Natural killer cell (primary cell): ENCODE measurements at places on chromosomes 1 and 21. TPM values are rescaled to one million over a fixed set of nuclear protein-coding genes. Genes with fewer than 3 reads are reported as not detected.

DNA sequence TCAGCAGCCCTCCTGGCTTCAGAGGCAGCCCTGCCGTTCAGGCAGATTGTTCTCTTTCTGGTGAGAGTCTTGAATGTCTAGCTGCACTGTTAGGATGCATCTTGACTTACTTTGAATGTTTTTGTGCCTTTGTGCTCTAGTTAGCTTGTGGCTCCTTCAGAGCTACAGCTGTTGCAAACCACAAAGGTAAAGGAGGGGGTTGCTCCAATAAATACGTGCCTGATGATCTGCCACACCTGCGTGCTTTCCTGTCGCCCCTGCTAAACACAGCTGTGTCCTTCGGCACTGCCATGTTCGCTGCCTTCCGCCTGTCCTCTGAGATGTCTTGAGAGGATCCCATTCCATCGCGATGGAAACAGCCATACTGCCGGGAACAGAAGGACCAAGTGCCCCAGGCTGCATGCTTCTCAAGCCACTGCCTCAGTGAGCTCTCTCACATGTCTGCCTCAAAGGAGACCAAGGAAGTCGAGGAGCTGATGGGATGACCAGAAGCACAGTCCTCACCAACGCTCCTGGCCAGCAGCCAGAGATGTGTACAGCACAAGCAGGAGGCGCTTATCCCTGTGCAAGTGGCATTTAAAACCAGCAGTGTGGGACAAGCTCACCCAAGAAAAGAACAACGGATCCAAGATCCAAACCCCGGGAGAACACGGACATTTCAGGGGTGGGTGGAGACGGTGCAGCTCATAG lies 12.0 kb upstream of the SMIM12 start:
- DNase-seq = no peak

DNA sequence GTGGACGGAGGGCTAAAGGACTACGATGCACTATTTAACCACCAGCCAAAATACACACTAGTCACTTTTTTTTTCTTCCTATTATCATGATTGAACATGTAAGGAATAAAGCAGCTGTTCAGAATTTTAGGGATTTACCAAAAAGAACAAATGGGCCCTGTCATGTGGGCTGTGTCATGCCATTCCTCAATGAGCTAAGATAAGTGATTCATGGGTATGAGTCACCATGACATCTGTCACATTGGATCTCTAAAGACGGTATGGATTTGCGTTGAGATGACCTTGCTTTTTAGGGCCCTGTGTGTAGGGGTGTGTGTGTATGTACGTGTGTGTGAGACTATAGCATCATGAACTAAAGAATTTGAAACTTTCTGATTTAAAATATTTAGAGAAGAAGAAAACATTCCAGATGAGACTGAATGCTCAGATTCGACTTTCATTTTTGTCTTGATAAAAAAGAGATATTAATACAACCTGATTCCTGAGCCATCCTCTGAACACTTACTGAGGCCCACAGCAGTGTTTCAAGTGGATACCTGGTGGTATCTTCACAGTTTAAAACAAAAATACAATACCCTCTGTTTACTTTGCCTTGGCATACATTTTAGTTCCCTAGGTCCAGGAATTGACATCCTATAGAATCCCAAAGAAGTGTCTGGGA lies 246.1 kb upstream of the DUSP10 start:
- DNase-seq = no peak

GRCh38 chr1:48333316-48333715 lies 110.8 kb downstream of the SLC5A9 start:
- DNase-seq = no peak

- no peak for DNase-seq
Observed at GRCh38 chr1:226979115-226979516, 39.0 kb downstream of the COQ8A start.

Gene LCE2A
- total RNA-seq = not detected

Gene RCAN3
- 8.1 TPM for total RNA-seq

DNA sequence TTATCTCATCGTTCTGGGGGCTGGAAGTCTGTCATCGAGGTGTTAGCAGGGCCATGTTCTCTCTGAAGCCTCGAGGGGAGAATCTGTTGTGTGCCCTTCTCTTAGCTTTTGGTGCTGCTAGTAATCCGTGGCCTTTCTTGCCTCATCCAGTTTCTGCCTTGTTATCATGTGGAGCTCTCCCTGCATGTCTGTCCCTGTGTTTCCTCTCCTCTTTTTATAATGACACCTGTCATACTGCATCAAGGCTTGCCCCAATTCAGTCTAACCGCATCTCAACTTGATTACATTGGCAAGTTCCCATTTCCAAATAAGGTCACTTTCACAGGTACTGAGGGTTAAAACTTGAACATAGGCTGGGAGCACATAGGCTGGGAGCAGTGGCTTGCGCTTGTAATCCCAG lies 82.6 kb upstream of the CNIH3 start:
- no peak for DNase-seq

GRCh38 chr21:35528116-35529042 lies 479.3 kb upstream of the RUNX1 start:
- peak; percentile 26 for DNase-seq

Gene C1orf87
- total RNA-seq = not detected

Gene OXCT2
- 1.9 TPM for total RNA-seq

GRCh38 chr1:80047791-80048190 lies 1041.3 kb upstream of the ADGRL4 start:
- no peak for DNase-seq

- no peak for DNase-seq
Observed at GRCh38 chr1:153293851-153294250, 18.9 kb downstream of the PGLYRP3 start.

Gene KRTAP19-3
- not detected for total RNA-seq

GRCh38 chr21:42148097-42148496 lies 70.8 kb upstream of the ABCG1 start:
- DNase-seq = peak; percentile 8

Gene HPCA
- not detected for total RNA-seq

Gene DEPDC1
- not detected for total RNA-seq

Gene POU3F1
- 0.15 TPM for total RNA-seq

Gene SH2D1B
- 143 TPM for total RNA-seq

DNA sequence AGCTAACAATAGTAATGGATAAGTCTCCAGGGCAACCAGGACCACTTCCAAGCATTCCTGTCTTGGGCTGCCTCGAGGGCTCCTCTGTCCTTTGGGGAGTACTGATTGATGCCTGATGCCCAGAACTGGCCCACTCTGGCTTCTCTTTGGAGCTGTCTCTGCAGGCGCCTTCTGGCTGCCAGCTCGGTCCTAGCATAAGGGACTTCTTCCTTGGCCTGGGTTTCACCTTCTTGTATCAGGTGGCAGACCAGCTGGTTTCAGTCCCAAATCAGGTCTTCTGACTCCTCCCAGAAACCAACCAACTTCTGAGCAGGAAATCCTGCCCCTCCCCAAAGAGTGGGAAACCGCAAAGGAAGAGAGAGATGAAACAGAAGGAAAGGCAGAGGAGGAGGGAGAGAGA lies 10.6 kb downstream of the G0S2 start:
- peak; percentile 54 for DNase-seq

GRCh38 chr1:110258734-110259133 lies 48.6 kb downstream of the KCNC4 start:
- DNase-seq = no peak

DNA sequence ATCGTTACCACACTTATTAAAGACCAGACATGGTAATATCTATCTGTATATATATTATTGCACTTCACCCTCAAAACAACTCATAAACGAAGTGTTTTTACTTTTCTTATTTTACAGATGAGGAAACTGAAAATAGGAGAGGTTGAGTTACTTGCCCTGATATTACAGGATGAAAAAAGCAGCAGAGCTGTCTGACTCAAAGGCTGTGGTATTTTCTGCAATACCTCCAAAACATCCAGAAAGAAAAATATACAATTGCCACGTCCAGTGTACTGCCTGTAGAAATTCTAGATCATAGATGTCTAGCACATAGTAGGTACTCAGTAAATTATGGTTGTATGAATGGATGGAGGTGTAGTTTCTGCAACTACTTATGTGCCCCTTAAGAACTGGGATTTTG lies 5.2 kb upstream of the TARBP1 start:
- no peak for DNase-seq

DNA sequence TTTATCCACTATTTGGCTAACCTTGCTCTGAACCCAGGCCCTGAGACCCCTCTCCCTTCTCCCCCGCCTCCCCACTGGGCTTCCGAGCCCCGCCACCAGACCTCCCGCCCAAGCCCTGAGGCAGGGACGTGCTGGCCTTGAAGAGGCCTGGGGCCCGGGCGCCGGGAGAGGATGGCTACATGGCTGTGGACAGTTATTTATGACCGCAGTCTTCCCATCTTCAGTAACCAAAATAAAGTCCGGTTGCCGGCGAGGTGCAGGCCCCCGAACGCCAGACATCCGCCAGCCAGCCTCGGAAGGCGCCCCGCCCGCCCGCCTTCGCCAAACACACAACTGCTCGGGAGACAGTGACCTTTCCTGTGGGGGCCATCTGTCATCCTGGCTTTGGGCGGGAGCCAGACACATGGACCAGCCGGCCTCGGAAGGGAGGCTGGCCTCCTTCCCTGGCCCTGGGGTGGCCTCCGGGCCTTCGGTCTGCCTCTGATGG lies 69.0 kb downstream of the DHRS3 start:
- DNase-seq = no peak

DNA sequence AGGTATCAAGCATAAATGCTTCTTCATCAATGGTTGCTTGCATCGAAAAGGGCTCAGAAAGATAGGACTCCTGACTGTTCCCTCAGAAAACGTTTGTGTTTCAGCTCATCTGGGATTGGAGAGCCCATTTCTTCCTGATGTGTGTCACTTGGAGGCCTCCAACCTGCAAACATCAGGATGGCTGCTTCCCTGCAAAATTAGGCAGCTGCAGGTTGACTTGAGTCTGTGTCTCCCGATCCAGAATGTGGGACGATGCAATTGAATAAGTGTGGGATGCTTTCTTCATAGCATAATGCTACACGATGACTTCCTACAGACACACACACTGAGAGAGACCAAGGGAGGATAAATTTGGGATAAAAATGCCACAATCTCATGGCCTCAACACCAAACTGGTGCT lies 42.2 kb downstream of the OLIG1 start:
- no peak for DNase-seq

Gene CASQ1
- total RNA-seq = not detected

GRCh38 chr1:119878171-119878570 lies 18.1 kb downstream of the ADAM30 start:
- no peak for DNase-seq

Gene PLEKHM2
- total RNA-seq = 61.0 TPM

GRCh38 chr1:39632682-39633417 lies 6.6 kb downstream of the HEYL start:
- DNase-seq = no peak

- DNase-seq = no peak
Observed at GRCh38 chr21:42366292-42367010, at the start of gene TFF1. TFF1 (minus strand) TSS chr21:42366535; CDS start chr21:42366495, 40 bp downstream.
